ENCODE measurements at places on chromosomes 16 and 17. TPM values are rescaled to one million over a fixed set of nuclear protein-coding genes. Genes with fewer than 3 reads are reported as not detected.

RPRML gene
- not detected for total RNA-seq

ENPP7 gene
- total RNA-seq: not detected

SSTR5 gene
- total RNA-seq: not detected

C16orf74 gene
- 0.34 TPM for total RNA-seq

GNG13 gene
- total RNA-seq: not detected

SPPL2C gene
- not detected for total RNA-seq

SLFN13 gene
- total RNA-seq: 65.5 TPM

FAM20A gene
- total RNA-seq: not detected

RNF222 gene
- not detected for total RNA-seq

KRTAP2-1 gene
- not detected for total RNA-seq

ANKS3 gene
- 12.8 TPM for total RNA-seq

ABCA3 gene
- total RNA-seq: 6.6 TPM

All from T-helper 2 cell treated with Interferon-gamma antibody and Interleukin-4, amounts not matched to agents 100 ng/mL and 5 ng/mL, for 36 hours (primary cell).